ENCODE measurements at places on chromosomes 6 and 20. TPM values are rescaled to one million over a fixed set of nuclear protein-coding genes. Genes with fewer than 3 reads are reported as not detected.

GRCh38 chr6:15818044-15818443, 155.2 kb upstream of the DTNBP1 start:
- no peaks in the 10 kb centered on the region for H3K4me1 ChIP-seq
- no peak overlapping the region for H3K4me3 ChIP-seq
- no peak overlapping the region for H3K27ac ChIP-seq
- H3K27me3 ChIP-seq, result no peaks in the 10 kb centered on the region
- no peaks in the 10 kb centered on the region for H3K36me3 ChIP-seq
- no peak for DNase-seq

DNA sequence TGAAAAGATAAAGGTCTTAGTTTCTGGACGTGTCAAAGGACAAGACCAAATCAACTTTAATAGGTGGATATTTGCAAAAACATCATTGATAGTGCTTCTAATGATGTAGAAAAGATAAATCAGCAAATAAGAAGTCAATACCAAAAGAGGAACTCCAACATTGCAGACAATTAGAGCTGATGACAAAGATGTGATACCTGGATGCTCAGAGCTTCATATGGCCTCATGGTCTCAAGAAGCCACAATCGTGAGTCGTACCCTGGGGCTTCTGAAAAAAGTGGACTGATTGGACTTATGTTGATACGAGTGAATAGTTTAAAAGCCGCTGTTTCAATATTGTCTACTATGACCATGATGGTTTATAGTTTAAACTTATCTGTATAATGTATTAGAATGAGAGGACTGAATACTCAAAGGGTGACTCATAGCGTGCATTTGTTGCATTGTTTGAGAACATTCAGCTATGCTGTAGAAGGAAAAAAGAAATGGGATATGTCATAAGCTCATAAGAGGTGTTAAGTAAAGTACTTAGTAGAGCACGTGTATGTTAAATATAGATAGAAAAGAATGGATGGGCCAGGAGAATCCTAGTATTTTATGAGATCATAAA, 54.6 kb upstream of the RIPOR2 start:
- no peaks in the 10 kb centered on the region for H3K27me3 ChIP-seq
- no peak for DNase-seq
- H3K36me3 ChIP-seq, result no peaks in the 10 kb centered on the region
- no peaks in the 10 kb centered on the region for H3K4me1 ChIP-seq
- H3K27ac ChIP-seq, result no peak overlapping the region

The TRIM26 gene
- 50.1 TPM for total RNA-seq

GRCh38 chr6:138659998-138660397, 113.6 kb upstream of the CCDC28A start:
- H3K27ac ChIP-seq, result no peak overlapping the region
- no peak overlapping the region for H3K4me3 ChIP-seq
- peaks cover 19% of the 10 kb centered on the region for H3K4me1 ChIP-seq
- no peak for DNase-seq
- H3K27me3 ChIP-seq, result no peaks in the 10 kb centered on the region
- no peaks in the 10 kb centered on the region for H3K36me3 ChIP-seq

DNA sequence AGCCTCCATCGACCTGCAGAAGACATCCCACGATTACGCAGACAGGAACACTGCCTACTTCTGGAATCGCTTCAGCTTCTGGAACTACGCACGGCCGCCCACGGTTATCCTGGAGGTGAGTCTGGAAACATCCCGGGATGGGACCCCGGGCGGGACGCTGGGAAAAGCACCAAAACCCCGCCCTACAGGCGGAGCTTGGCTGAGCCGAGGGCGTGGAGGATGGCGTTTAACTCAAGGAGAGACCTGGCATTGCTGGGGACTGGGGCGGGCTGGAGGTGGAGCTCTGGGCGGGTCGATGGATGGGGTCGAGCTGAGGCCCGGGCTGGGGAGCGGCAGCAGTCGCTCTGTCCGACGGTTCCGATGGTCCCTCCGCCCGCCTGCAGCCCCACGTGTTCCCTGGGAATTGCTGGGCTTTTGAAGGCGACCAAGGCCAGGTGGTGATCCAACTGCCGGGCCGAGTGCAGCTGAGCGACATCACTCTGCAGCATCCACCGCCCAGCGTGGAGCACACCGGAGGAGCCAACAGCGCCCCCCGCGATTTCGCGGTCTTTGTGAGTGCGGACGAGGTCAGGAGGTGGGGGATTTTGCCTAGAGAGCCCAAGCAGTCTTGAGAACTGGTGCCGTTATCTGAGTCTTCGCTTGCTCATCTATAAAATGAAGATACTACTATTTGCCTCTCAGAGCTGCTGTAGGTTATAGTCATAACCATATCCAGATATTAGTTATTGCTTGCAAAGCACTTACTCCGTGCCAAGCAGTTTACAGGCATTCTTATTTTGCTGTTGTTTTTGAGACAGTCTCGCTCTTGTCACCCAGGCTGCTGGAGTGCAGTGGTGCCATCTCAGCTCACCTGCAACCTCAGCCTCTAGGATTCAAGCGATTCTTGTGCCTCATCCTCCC, 3.8 kb downstream of the SPAG4 start:
- H3K4me3 ChIP-seq, result peak overlapping the region; percentile 37
- no peaks in the 10 kb centered on the region for H3K27me3 ChIP-seq
- DNase-seq, result peak; percentile 74
- no peak overlapping the region for H3K27ac ChIP-seq

- no peaks in the 10 kb centered on the region for H3K27me3 ChIP-seq
- H3K27ac ChIP-seq, result no peak overlapping the region
- H3K36me3 ChIP-seq, result no peaks in the 10 kb centered on the region
- no peak overlapping the region for H3K4me3 ChIP-seq
- H3K4me1 ChIP-seq, result no peaks in the 10 kb centered on the region
These were observed 117.5 kb upstream of the KCNK16 start for GRCh38 chr6:39440039-39440426.

The DDO gene
- total RNA-seq, result 11.1 TPM

GRCh38 chr6:64256483-64256882, 620.9 kb downstream of the PHF3 start:
- no peak for DNase-seq
- H3K27me3 ChIP-seq, result no peaks in the 10 kb centered on the region
- H3K27ac ChIP-seq, result no peak overlapping the region
- no peaks in the 10 kb centered on the region for H3K36me3 ChIP-seq
- H3K4me3 ChIP-seq, result no peak overlapping the region

DNA sequence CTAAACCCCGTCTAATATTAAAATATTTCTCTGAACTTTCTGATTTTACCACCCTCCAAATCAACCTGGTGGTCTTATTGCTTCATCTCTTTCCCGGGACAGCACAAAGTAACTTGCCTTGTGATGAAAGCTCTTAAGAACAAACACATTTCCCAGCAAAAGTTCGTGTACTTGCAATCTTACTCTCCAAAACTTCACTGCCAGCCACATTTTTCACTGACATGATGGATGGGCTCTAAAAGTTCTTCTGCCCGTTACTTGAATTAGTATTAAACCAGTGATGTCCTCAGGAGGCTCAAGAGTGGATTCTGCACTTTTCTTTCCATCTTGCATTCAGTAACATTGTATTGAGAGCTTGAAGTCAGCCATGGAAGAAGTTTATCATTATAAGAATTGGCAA, 731.6 kb upstream of the GJE1 start:
- no peak for DNase-seq
- H3K27ac ChIP-seq, result no peak overlapping the region
- no peaks in the 10 kb centered on the region for H3K36me3 ChIP-seq
- H3K4me1 ChIP-seq, result no peaks in the 10 kb centered on the region
- H3K27me3 ChIP-seq, result no peaks in the 10 kb centered on the region

The SOD2 gene
- total RNA-seq, result 292 TPM

DNA sequence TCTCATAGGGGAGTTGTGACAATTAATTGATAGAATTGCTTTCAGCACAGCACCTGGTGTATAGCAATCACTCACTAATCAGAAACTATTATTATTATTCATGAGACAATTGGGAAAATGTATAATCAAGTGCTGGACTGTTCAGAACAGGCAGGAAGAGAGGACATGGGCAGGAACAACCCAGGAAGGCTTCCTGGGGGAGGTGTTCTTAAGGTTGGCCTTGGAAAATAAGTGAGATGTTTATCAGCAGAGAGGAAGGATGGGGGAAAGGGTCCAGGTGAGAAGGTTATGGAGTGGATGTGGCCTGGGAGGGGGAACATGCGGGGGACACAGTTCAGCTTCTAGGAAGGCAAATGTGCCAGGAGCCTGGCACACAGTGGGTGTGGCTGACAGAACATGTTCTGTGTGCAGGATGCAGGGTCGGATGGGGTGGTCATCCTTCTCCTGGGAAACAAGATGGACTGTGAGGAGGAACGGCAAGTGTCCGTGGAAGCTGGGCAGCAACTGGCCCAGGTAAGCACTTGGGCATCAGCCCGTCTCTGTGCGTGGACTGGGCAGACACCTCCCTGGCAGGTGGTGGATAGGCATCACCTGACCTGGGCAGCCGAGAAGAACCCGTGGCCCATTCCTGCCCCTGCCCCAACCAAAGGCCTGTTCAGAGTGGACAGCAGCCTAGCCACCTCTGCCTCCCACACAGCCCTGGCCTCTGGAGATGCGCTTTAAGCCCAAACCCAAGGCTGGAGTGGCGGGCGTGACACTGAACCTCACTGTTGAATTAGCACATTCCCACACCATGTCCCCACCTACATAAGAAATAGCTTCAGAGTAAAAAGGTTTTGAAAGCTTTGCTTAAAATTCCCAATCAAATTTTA, 30.9 kb downstream of the RAB44 start:
- no peak overlapping the region for H3K4me3 ChIP-seq
- H3K4me1 ChIP-seq, result no peaks in the 10 kb centered on the region
- H3K27me3 ChIP-seq, result no peaks in the 10 kb centered on the region
- DNase-seq, result no peak
- H3K36me3 ChIP-seq, result no peaks in the 10 kb centered on the region
- H3K27ac ChIP-seq, result no peak overlapping the region

The MAP7 gene
- 17.5 TPM for total RNA-seq

DNA sequence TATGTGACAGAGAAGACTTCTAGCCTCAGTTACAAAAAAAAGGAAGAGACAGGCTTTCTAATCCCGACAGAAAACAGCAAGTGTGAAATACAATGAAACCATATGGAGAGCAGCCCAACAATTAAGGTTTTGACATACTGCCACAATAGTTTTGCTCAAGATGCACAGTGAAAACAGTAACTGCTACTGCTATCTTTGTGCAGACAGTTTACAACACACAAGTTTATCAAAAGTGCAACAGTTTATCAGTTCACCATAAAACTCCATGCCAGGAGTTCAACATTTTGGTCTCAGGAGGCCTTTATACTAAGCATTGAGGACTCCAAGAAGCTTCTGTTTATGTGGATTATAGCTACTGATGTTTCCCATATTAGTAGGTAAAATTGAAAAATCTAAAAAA, 37.6 kb downstream of the GOPC start:
- H3K27me3 ChIP-seq, result no peaks in the 10 kb centered on the region
- H3K4me1 ChIP-seq, result no peaks in the 10 kb centered on the region
- no peak overlapping the region for H3K4me3 ChIP-seq
- peaks cover 5% of the 10 kb centered on the region for H3K36me3 ChIP-seq

GRCh38 chr6:122631571-122632249, 21.5 kb downstream of the PKIB start:
- H3K36me3 ChIP-seq, result no peaks in the 10 kb centered on the region
- no peaks in the 10 kb centered on the region for H3K4me1 ChIP-seq
- H3K27me3 ChIP-seq, result no peaks in the 10 kb centered on the region
- no peak overlapping the region for H3K27ac ChIP-seq

DNA sequence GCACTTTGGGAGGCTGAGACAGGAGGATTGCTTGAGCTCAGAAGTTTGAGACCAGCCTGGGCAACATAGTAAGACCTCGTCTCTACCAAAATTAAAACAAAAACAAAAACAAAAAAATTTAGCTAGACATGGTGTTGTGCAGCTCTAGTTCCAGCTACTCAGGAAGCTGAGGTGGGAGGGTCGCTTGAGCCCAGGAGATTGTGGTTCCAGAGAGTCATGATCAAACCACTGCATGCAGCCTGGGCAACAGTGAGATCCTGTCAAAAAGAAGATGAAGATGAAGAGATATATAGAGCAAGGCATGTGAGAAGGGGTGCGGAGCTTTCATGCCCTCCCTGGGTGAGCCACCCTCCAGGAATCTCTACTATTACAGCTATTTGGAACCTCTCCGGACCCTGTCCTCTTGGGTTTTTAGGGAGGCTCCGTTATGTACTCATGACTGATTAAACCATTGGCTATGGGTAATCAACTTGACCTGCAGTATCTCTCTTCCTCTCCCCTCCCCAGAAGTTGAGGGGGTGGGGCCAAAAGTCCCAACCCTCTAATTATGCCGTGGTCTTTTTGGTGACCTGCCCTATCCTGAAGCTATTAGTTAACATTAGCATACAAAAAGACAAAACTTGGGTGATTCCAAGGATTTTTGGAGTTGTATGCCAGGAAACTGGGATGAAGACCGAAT, 9.0 kb downstream of the POLH start:
- no peak for DNase-seq
- no peaks in the 10 kb centered on the region for H3K4me1 ChIP-seq
- H3K36me3 ChIP-seq, result peaks cover 18% of the 10 kb centered on the region
- H3K27me3 ChIP-seq, result no peaks in the 10 kb centered on the region

DNA sequence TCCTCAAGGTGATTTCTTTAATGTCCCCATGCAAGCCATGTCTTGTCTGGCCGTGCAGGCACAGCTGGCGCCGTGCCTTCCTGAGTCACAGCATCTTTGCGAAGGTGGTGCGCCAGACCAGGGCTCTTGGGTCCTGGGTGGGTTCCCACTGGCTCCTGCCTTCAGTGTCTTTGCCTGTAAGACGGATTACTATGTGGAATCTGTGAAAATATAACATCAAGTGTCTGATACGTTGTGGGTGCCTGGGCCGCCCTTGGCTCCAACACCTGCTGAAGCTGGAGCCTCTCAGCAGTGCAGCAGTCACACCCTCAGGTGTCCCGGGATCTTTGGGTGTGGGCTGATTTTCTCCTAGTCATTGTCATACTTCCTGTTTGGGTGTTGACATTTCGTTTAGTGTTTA, 3.2 kb downstream of the OSBPL2 start:
- no peak overlapping the region for H3K4me3 ChIP-seq
- no peaks in the 10 kb centered on the region for H3K27me3 ChIP-seq
- DNase-seq, result no peak
- no peaks in the 10 kb centered on the region for H3K36me3 ChIP-seq
- H3K27ac ChIP-seq, result no peak overlapping the region

DNA sequence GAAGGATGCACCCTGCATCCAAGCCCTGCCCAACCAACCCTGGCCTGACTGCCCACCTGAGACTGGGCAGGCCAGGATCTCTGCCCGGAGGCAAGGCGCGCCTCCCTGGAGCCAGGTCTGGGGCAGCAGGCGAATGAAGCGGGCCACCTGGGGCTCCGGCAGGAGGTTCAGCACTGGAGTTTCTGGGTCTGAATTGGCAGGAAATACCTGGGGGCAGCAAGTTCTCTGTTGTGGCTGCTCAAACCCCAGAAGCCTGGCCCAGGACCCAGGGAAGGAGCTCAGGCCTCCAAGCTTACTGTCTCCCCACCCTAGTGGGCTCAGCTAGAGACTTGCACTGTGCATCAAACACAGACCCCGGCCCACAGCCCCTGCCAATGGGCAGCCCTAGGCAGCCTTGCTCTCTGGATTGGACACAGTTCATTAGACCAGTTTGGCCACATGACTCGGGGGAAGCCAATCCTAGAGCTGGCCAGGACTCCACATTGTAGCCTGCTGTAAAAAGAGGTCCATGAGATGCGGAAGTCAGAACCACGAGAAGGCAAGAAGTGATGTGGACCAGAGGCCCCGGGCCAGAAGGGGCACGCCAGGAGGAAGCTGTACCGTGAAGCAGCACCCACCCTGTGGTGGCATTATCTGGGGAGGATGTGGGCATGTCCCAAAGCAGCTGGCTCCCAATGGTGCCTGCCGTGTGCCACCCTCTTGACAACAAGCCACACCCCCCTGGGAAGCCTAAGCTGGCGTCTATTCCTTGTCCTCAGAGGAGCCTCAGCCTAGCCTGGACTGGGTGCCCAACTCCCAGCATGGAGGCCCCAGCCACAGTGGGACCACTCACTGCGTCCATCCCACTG, 3.1 kb downstream of the CPXM1 start:
- no peak for DNase-seq
- H3K36me3 ChIP-seq, result peaks cover 2% of the 10 kb centered on the region
- no peak overlapping the region for H3K4me3 ChIP-seq
- H3K27me3 ChIP-seq, result peaks cover 11% of the 10 kb centered on the region
- peaks cover 3% of the 10 kb centered on the region for H3K4me1 ChIP-seq
- H3K27ac ChIP-seq, result no peak overlapping the region

Measured in liver (tissue), 10 donors.